ENCODE measurements at places on chromosomes 3 and 15. TPM values are rescaled to one million over a fixed set of nuclear protein-coding genes. Genes with fewer than 3 reads are reported as not detected.

Gene NOX5
- not detected for polyA plus RNA-seq

Gene CCDC39
- 0.12 TPM for polyA plus RNA-seq

Gene KBTBD8
- polyA plus RNA-seq: 1.2 TPM

Gene UNC13C
- not detected for polyA plus RNA-seq

DNA sequence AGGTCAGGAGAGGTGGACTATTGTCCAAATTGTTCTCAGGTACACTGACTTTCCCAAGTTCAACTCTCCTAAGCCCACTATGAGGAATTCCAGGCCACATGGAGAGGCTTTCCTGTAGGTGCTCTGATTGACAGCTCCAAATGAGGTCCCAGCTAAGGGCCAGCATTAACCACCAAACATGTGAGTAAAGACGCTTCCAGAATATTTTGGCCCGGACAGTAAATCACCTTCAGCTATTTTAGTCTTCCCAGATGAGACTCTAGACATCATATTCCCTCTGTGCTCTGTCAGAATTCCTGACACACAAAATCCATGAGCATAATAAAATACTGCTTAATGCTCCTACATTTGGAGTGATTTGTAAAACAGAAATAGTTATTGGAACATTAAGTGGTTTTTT, 135.5 kb downstream of the TGFBR2 start:
- no peak for DNase-seq

DNA sequence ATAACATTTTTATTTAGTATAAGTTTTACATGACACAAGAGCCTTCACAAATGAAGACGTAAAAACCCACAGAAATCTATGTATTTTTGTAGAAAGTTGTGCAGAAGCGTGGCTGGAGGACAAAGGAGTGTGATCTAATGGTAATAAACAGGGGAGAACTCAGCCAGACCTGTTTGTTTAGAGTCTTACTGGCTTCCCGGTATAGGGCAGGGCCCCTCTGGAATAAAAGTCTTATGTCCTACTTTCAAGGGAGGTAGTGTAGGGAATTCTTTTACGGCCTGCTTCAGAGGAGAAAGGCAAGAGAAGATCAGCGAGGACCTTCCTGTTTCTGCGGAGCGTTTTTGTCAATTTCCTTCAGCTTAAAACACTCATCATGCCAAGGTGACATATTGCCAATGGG, 103.6 kb downstream of the TGFBR2 start:
- DNase-seq: no peak

Data from H1 (cell line).